ENCODE measurements at places on chromosomes 5 and 9.

DNA sequence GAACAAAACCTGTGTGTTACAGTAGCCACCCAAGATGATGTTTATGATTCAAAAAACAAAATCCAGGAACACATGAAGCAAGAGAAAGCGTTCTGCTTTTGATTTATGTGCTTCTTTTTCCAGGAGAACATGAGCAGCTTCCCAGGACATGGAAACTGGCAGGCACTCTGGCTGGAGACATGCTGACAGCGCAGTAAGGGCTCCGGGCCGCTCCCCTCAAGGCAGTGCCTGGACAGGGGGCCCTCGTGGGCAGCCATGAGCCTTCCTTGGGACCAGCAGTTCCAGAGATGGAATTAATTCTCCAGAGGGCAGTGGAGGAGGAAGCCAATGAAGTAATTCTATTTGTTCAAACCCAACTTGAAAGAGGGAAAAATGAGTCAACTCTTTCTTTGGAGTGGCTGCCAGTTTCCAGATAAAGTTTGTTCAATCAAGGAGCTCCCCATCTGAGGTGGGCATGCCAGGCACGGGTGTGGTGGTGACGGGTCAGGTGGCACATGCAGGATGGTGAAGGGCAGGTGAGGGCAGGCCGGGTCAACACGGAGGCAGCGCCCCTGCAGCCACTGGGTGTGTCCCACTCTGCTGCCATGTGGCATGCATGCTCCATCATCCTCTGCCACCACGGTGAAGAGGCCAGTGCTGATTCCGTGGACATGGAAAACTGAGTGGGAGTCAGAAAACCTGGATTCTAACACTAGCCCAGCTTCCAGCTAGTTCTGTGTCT lies 83.8 kb downstream of the OTULIN start:
- DNase-seq: no peak

- no peak for DNase-seq
Observed at GRCh38 chr9:17578577-17578910, 322 bp upstream of the SH3GL2 start.

GRCh38 chr5:148393390-148393741 lies 9.6 kb downstream of the FBXO38 start:
- no peak for DNase-seq

DNA sequence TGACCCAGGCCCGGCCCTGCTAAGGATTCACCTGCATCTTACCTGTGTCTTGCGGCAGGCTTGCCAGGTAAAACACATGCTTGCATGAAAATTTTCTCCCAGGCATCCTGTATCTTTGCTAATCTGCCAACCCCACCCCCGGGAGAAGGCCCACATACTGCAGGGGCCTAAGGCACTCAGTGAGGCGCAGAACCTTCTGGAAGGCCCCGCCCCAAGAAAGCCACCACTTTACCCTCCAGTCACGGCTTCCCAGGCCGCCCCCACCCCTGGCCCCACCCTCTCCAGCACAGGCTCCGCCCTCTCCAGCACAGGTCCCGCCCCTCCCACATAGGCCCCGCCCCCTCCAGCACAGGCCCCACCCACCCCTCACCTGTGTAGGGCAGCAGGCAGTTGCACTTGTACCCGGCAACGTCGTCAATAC lies 29.8 kb upstream of the SEC16A start:
- DNase-seq: no peak

- DNase-seq: peak; percentile 85
Observed at GRCh38 chr9:33106827-33107621, 30.6 kb upstream of the SMU1 start.

GRCh38 chr9:37707748-37708147 lies 45.9 kb upstream of the TRMT10B start:
- no peak for DNase-seq

- DNase-seq: no peak
Observed at GRCh38 chr5:71482132-71482531, 26.7 kb downstream of the BDP1 start.

- DNase-seq: no peak
Observed at GRCh38 chr9:122314165-122314564, 49.5 kb downstream of the MRRF start.

GRCh38 chr5:34891981-34892380 lies 23.3 kb downstream of the RAD1 start:
- peak; percentile 60 for DNase-seq

GRCh38 chr5:125550274-125550673 lies 803.8 kb upstream of the ZNF608 start:
- no peak for DNase-seq

GRCh38 chr5:17157294-17157693 lies 60.1 kb upstream of the BASP1 start:
- DNase-seq: no peak

DNA sequence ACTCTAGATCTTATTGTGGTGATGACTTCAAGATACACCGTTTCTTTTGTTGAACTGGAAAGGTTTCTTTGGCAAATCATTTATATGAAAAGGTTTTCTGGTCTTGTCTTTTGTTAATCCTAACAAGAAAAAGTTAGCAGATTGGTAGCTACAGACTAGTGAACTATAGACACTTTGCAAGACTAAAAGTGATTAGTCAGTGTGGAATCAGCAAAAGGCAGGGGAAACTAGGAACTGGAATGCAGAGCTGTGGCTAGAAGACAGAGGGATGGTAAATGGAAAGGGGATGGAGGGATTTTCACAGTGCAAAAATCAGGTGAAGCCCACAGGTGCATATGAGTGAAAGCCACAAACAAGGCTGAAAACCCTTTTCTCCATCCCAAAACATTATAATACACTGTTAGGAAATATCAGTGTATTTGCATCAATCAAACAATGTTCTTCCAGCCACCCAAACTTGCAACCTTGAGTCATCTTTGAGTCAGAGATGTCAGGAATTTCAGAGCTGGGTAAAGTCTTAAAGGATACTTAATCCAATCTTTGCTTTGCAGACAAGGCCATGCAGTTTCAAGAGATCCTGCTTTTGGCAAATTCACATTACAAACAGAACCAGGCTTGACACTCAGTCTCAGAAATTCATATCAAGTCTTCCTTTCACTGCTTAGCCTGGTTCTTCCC lies 52.7 kb downstream of the PLK2 start:
- no peak for DNase-seq

GRCh38 chr9:71814815-71815214 lies 46.5 kb upstream of the CEMIP2 start:
- DNase-seq: no peak

DNA sequence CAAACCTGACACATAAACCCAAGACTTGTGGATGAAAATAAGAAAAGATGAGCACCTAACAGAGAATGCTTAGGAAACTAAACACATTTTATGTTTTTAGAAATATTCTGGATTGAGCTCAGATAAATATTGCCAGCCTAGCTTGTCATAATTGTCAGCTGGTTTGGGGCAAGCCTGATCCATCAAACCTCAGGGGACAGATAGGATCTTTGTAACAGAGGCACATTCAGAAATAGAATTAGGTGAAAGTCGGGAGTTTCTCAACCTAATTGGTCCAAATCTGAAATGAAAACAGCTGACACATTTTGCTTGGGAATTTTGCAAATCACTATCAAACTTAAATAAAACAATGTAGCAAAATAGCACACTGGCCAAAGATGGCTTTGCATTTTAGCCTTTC lies 503.7 kb downstream of the ANXA1 start:
- no peak for DNase-seq

DNA sequence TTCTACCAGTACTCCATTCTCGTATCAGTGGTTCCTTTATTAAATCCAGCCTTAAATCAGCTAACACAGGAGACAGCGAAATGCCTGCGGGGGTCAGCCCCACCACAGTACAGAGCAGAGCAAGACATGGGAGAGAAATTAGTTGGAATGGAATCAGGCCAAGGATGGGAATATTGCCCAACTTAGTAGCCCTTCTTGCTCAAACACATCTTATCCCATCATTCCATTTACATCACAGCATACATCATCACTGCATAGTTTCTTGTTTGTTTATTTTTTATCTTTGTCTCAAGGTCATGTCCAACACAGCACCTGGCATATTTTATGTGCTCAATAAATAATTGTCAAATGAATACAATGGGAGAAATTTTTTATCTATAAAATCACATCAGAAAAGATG lies 34.3 kb upstream of the DAB2 start:
- no peak for DNase-seq

DNA sequence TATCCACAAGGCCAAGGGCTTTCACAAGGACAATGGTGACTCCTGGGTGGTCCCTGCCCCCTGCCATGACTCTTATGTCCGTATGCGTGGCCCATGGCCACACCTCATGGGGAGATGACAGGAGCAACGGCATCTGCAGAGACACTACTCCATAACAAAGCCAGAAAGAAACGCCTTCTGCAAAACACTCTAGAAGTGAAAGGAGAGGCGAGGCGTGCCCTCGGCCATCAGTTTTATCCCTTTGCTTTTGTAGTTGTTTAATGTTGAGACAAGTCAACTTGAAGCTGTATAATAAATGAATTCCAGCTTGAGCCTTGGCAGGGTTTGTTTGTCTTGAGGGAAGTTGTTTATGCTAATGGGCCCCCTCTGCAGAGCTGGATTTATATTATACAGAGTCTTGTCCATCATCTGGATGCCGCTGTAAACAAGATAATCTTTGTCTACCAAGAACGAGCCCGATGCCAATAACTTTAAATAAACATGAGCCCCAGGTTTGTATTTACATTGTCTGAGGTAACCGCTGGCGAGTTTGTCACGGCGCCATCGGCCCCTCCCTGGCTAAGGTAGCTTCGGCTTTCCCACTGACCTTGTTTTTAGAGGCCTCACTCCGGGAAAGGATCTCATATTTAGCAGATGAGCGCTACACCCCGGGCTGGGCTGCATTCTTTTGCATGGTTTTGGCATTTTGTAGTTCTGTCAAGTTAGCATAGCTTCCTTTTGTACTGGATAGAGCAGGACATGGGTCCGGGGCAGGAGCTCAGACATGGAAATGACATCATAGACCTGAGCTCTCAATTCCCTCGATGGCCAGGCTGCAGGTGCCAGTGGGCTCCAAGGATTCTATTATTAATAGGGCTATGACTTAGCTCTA lies 165.3 kb downstream of the ERCC6L2 start:
- no peak for DNase-seq

GRCh38 chr9:4009006-4009511 lies 290.8 kb downstream of the GLIS3 start:
- DNase-seq: no peak

DNA sequence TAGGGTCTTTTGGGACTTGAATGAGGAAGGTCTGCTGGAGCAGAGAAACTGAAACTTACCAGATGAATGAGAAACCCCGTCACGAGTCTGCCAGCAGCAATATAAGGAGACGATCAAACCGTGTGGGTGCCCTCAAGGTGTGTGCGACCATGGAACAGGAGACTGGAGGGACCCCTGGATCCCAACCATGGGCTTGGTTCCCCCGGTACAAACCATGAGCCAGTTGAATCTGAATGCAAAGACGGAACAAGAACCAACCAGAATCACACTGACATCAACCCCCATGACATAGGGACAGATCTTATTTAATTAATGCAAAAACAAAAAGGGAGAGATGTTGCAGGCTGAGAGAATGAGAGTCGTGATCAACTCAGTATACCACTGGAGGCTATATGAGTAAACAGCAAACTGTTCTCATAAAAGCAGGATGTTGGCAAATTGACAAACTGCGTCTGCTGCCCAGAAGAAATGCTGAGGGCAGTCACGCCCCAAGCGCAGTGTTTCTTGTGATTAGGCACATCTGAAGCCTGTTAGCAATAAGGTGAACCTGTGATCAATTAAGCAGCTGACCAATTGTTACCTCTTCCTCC lies 475.5 kb upstream of the ACO1 start:
- no peak for DNase-seq

DNA sequence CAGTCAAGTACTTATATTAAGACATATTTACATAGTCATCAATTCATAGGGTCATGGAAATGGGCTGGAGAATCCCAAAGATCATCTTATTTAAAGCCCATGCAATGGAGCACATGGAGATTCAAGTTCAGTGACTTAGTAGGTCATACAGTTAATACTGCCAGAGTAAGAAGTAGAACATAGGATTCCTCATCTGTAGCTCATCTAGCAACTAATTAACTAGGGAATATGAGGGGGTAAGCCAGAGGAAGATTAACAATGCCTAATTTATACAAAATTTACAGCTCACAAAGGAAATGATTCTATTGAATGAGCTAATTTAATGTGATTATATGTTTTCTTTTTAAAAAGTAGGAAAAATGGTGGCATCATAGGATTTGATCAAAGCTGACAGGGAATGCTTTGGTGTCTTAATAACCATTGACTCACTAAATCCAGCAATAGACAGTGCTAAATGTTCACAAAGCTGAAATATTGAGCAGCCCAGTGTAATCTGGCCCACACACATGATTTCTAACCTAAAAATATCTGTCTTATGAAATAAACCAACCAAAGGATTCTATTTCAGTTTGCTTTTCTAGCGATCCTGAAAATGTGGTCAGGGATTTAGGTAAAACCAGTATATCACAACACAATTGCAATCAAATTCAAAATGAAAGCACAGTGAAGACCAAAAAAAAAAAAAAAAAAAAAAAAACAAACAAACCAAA lies 53.3 kb downstream of the PRDM6 start:
- no peak for DNase-seq

DNA sequence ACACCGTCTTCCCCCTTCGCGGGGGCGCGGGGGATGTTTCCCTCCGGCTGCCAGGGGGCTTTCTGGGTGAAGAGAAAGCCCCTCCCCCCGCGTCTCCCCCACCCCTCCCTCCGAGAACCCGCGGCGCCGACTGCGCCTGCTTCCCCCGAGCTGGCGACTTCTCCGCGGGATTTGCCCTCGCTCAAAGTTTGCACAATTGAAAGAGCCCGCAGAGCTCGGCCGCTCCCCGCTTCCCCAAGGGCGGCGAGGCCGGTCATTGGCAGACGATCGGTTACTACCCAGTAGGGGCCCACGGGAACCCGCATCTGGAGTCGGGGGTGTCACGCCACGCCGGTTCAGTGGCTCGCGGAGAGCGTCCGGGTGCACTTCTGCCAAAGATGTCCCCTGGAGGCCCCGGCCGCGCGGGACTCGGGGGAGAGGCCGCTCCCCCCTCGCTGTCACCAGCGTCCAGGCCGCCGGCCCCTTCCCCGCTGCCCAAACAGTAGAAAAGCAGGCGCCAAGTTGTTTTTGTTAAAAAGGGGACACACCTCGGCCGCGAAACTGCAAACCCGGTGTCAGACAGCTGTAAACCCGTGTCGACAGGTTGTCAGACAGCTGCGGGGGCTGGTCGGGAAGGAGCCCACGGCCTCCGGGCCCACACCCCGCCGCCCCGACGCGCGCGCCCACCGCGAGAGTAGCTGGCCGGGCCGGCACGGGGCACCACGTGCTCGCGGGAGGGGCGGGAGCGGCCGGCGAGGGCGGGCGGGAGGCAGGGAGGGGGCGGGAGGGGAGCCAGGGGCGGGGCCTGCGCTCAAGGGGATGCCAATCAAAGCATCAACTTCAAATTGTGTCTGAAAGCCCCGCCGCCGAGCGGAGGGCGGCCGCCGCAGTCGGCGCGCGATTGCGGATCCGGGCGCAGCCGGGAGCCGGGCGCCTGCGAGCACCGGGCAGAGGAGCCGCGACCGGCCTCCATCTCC lies at the start of gene IRX1:
Gene IRX1, plus strand, starts transcription at position 827 of the 956 bp plus-strand sequence. CDS start 274 bp downstream, outside the sequence.
- peak; percentile 93 for DNase-seq

Data from lower leg skin (tissue), 4 donors.